Thyroid gland (tissue), 4 donors: ENCODE measurements at places on chromosomes 5 and 9. TPM values are rescaled to one million over a fixed set of nuclear protein-coding genes. Genes with fewer than 3 reads are reported as not detected.

The PLAC8L1 gene
- total RNA-seq = not detected

The C9 gene
- not detected for total RNA-seq

The DMRT3 gene
- 26.1 TPM for total RNA-seq

The SPINK4 gene
- total RNA-seq = not detected

The PCDHA4 gene
- total RNA-seq = 0.75 TPM

GRCh38 chr9:80235752-80236151, 664.0 kb downstream of the TLE4 start:
- H3K27me3 ChIP-seq = no peaks in the 10 kb centered on the region
- H3K36me3 ChIP-seq = no peaks in the 10 kb centered on the region
- no peak overlapping the region for H3K27ac ChIP-seq

DNA sequence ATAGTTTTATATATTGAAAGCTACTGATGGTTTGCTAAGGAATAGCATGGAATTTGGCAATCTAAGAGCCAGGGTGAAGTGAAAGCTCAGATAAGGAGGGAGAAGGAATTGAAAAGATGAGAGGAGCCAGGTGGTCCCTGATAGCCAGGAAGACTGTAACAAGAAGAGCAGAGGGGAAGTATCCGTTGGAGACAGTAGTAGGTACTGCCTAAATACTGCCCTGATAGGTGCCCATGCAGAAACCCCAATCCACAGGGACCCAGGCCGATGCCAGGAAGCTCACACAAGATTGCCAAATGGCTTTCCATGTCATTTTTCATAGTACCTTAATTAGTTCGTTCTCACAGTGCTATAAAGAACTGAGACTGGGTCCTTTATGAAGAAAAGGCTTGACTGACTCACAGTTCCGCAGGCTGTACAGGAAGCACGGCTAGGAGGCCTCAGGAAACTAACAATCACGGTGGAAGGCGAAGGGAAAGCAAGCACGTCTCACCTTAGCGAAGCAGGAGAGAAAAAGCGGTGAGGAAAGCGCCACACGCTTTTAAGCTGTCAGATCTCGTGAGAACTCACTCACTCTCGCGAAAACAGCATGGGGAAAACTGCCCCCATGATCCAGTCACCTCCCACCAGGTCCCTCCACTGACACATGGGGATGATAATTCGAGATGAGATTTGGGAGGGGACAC, 13.0 kb downstream of the ACTL7B start:
- no peaks in the 10 kb centered on the region for H3K27me3 ChIP-seq
- H3K4me1 ChIP-seq = no peaks in the 10 kb centered on the region
- no peaks in the 10 kb centered on the region for H3K36me3 ChIP-seq

DNA sequence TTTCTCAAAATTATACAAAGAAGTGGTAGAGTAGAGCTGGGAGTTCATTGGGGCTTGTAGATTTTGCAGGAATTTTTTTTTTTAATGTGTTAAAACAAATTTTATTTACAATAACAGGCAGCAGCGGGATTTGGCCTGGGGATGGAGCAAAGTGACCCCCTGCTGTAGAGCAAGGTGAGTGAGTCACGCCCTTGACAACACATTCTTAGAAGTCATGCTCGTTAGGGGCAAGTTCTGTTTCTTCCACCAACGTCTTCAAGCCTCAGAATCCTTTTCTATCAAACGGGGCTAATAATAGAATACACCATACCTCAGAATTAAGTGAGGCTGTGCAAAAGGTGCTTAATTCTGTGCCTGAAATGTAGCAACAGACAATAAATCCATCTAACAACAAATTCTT, 1.1 kb upstream of the ANKDD1B start:
- H3K27me3 ChIP-seq = no peaks in the 10 kb centered on the region
- no peak overlapping the region for H3K4me3 ChIP-seq
- no peak overlapping the region for H3K27ac ChIP-seq
- peaks cover 22% of the 10 kb centered on the region for H3K4me1 ChIP-seq
- DNase-seq = no peak

- DNase-seq = no peak
- H3K4me3 ChIP-seq = no peak overlapping the region
- no peaks in the 10 kb centered on the region for H3K4me1 ChIP-seq
- no peaks in the 10 kb centered on the region for H3K27me3 ChIP-seq
- H3K36me3 ChIP-seq = peaks cover 22% of the 10 kb centered on the region
- no peak overlapping the region for H3K27ac ChIP-seq
Observed at GRCh38 chr5:81314581-81314980, 13.2 kb downstream of the ZCCHC9 start.

DNA sequence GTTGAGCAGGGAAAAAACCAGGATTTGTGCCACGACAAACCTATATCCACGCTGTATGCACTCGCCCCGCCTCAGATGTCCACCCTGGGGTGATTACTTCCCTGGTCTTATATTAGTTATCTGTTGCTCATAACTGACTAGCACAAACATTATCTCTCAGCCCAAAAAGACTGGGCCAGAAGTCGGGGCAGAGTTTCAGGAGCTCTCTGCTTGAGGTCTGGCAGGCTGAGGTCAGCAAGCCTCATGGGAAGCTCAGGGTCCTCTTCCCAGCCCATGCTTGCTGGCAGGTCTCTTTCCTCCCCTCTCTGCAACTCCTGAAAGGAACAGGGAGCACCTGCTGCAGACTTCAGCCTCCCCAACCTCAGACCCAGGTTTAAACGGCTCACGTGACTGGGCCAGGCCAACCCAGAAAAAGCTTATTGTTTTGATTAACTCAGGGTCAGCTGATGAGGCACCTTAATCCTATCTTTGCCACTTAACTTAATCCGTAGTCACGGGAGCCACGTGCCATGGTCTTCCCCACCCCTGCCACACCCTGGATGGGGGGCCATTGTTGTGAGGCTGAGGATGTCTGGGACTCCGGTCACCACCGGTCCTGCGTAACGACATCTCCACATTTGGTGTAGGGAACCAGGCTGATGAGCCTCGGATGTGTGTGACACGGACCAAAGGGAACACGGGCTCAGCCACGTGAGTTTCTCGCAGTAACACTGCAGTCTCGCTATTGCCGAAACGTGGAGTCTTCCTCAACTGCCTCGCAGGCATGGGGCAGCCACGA, 123.7 kb upstream of the IRX4 start:
- H3K4me3 ChIP-seq = no peak overlapping the region
- no peaks in the 10 kb centered on the region for H3K36me3 ChIP-seq
- DNase-seq = no peak

DNA sequence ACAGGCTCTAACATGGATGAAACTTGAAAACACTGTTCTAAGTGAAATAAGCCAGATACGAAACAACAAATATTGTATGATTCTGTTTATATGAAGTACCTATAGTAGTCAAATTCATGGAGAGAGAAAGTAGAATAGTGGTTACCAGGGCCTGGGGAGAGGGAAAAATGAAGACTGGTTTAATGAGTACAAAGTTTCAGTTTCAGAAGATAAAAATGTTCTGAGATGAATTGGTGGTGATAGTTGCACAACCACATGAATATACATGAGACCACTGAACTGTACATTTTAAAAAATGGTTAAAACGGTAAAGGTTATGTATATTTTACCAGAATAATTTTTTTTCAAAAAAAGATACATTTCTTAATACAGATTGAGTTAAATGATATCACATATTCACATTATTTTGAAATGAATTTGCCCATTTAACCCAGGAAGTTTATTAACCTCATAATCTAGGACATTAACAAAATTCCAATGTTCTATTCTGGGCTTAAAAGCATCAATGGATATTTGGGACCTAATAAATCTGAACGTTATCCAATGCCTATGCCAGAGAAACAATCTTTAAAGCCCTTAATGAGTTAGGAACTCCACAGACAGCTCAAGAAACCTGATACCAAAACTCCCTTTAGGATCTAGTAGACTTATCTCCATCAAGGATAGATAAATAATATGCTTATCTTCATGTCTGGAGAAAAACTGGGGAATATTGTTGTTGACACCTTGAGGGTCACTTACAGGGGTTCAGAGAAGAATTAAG, 521.3 kb downstream of the EFNA5 start:
- H3K36me3 ChIP-seq = no peaks in the 10 kb centered on the region
- H3K4me3 ChIP-seq = no peak overlapping the region

DNA sequence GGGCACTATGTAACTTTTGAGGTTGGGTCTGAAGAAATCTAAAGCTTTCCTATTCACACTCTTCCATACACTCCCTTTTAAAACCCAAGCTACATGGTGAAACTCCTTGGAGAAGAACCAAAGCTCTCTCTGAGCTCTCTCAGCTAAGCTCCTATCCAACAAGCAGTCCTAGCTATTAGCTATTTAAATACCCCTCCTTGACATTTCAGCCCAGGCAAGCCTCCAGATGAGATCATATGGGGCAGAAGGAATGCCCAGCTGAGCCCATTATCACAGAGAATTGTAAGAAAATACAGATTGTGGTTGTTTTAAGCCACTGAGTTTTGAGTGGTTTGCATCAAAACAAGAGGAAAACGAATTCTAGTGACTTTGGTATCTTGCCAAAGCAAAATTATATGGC, 15.2 kb downstream of the HSPB3 start:
- H3K27ac ChIP-seq = no peak overlapping the region
- peaks cover 9% of the 10 kb centered on the region for H3K4me1 ChIP-seq
- no peaks in the 10 kb centered on the region for H3K36me3 ChIP-seq
- no peaks in the 10 kb centered on the region for H3K27me3 ChIP-seq
- peak; percentile 20 for DNase-seq
- no peak overlapping the region for H3K4me3 ChIP-seq

GRCh38 chr9:737400-738120, 103.9 kb upstream of the DMRT1 start:
- H3K36me3 ChIP-seq = peaks cover 30% of the 10 kb centered on the region
- H3K4me1 ChIP-seq = peaks cover 40% of the 10 kb centered on the region
- peak; percentile 30 for DNase-seq
- H3K27me3 ChIP-seq = no peaks in the 10 kb centered on the region

DNA sequence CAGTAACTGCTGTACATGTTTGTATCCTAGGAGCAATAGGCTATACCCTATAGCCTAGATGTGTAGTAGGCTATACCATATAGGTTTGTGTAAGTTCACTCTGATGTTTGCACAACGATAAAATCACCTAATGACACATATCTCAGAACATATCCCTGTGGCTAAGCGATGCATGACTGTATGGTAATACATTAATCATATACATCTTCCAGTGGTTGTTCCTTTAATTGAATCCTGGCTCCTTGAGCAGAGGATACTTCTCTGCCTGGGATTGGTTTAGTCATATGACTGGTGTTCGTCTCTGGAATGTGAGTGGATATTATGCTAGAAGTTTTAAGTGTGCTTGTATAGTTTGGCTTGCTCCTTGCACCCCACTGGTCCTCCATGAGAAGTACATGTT, 425.8 kb downstream of the MAN2A1 start:
- H3K36me3 ChIP-seq = no peaks in the 10 kb centered on the region
- no peaks in the 10 kb centered on the region for H3K4me1 ChIP-seq
- no peaks in the 10 kb centered on the region for H3K27me3 ChIP-seq

DNA sequence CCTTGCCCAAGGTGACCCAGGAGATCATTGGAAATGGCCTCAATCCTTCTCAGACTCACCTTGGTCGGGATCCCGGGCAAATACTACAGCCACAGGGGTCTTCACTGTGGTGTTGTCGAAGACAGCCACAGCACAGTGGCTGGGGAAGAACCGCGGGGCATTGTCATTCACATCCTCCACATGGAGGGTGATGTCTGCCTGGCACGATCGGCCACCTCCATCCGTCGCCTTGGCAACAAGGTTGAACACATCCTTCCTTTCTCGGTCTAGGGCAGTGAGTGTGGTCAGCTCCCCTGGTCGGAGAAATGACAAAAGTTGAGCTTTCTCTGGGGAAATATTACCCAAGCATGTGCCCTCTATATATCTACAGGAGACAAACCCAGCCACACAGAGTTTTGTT, 56.8 kb downstream of the FAT2 start:
- H3K4me1 ChIP-seq = no peaks in the 10 kb centered on the region
- H3K27ac ChIP-seq = no peak overlapping the region
- no peak overlapping the region for H3K4me3 ChIP-seq

DNA sequence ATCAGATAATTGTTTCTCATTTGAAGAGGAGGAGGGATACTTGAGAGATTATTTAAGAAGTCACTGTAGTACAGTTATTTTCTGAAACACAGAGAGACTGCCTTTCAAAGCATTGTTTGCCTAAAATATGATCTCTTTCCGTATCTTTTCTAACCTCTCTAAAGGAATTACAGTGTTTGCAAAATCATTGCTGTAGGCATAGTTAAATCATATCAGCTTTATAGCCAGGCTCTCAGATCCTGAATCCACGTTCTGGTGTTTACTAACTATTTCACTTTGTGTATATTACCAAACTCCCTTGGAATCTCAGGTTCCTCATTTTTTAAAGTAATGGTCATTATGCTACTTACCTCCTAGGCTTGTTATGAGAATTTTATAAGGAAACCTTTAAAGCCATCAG, 1151.6 kb upstream of the CDH9 start:
- no peaks in the 10 kb centered on the region for H3K4me1 ChIP-seq
- H3K27ac ChIP-seq = no peak overlapping the region
- DNase-seq = no peak

- H3K4me1 ChIP-seq = no peaks in the 10 kb centered on the region
- DNase-seq = no peak
- no peak overlapping the region for H3K27ac ChIP-seq
- H3K27me3 ChIP-seq = no peaks in the 10 kb centered on the region
- H3K36me3 ChIP-seq = no peaks in the 10 kb centered on the region
- H3K4me3 ChIP-seq = no peak overlapping the region
Observed at GRCh38 chr9:108345826-108346225, 510.0 kb downstream of the ACTL7B start.

DNA sequence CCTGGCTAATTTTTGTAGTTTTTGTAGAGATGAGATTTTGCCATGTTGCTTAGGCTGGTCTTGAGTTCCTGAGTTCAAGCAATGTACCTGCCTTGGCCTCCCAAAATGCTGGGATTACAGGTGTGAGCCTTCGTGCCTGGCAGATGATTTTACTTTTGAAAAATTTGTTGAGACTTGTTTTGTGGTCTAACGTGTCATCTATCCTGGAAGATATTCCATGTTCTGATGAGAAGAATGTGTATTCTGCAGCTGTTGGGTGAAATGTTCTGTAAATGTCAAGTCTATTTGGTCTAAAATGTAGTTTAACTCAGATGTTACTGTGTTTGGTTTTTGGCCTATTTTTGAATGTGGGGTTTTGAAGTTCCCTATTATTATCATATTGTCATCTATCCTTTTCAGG, 145.6 kb downstream of the XRCC4 start:
- no peaks in the 10 kb centered on the region for H3K36me3 ChIP-seq
- DNase-seq = no peak
- no peak overlapping the region for H3K4me3 ChIP-seq
- H3K4me1 ChIP-seq = no peaks in the 10 kb centered on the region
